Right ventricle myocardium superior (tissue), 1 donor: ENCODE measurements at places on chromosomes 7 and 10. TPM values are rescaled to one million over a fixed set of nuclear protein-coding genes. Genes with fewer than 3 reads are reported as not detected.

DNA sequence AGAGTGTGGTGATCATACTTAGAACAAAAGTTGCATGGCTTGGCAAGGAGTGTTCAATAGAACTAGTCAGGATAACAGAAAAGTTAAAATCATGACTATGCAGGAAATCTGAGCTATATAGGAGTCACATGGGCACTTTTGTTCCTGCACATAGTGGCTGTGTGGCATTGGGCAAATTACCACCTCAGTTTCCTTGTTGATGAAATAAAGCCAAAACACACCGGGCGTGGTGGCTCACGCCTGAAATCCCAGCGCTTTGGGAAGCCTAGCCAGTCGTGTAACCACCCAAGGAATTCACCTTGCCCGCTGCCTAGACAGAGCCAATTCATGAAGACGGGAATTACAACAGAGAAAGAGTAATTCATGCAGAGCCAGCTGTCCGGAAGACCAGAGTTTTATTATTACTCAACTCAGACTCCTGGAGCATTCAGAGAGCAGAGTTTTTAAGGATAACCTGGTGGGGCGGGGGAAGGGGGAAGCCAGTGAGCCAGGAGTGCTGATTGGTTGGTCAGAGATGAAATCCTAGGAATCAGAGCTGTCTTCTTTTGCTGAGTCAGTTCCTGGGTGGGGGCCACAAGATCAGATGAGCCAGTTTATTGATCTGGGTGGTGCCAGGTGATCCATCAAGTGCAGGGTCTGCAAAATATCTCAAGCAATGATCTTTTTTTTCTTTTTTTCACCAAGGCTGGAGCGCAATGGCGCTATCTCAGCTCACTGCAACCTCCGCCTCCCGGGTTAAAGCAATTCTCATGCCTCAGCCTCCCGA lies 6.4 kb upstream of the MKRN1 start:
- DNase-seq, result no peak

DNA sequence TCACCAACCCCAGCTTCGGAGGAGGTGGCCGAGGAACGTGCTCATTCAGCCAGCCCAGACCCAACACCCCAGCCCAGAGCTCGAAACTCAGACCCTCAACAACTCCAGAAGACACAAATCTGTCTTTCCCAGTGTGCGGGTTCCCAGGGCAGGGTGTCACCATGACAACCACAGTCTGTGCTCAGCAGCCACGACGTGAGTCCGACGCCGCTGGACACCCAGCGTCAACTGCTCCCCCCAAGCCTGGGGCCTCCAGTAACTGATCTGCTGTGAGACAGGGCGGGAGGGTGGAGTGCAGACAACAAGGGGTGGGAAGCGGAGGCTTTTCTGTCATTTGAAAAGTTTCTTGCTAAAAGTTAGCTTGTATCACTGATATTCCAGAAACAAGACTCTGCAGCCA lies 167.2 kb downstream of the MAD1L1 start:
- DNase-seq, result no peak

DNA sequence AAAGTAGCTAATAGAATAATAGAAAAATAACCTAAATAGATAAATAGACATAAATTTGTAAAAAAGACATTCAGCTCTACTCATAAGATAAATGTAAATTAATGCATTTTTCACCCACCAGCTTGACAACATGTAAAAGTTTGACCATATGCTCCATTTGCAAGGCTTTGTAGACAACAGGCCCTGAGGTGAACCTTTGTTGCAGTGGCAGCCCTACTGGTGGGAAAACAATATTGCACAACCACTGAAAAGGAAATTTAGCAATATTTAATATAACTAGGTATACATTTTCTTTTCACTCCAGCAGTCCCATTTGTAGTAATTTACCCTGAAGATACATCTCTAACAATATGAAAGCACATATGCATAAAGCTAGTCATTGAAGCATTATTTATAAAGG lies 39.0 kb upstream of the ADRA2A start:
- no peak for DNase-seq

DNA sequence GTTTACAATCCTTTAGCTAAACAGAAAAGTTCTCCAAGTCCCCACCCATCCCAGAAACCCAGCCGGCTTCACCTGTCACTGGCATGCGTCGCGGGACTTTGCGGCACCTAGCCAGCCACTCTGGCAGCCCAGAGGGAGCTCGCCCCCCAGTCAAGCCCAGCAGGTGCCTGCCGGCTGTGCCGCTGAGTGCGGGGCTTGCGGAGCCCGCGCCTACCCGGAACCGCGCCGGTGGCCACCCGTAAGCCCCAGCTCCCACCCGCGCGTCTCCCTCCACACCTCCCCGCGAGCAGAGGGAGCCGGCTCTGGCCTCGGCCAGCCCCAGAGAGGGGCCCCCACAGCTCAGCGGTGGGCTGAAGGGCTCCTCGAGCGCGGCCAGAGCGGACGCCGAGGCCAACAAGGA lies 446.1 kb downstream of the GRM8 start:
- no peak for DNase-seq

DLG5 gene
- total RNA-seq, result 8.8 TPM
